ENCODE measurements at places on chromosomes 1 and 21.

DNA sequence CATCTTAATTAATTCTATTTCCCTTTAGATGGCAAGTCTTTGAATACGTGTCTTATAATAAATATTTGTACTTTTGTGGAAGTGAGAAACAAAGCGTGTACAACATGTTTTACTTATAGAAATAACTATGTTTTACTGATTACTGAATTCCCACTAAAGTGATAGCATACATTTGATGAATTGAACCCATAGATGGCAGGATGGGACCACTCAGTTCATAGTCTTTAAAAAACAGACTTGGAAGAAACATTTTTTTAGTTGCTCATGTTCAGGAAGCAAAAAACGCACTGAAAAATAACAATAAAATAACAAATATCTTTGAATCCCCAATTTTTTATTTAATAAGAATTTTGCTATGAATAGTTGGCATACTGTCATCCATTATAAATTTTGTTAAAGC is 507.1 kb upstream of the ZRANB2 start:
- no peak overlapping the region for H3K27ac ChIP-seq
- no peaks in the 10 kb centered on the region for H3K36me3 ChIP-seq
- DNase-seq, result no peak
- H3K4me1 ChIP-seq, result peaks cover 1% of the 10 kb centered on the region

GRCh38 chr1:200351826-200352549 is 57.8 kb downstream of the ZNF281 start:
- no peak overlapping the region for H3K27ac ChIP-seq
- H3K36me3 ChIP-seq, result no peaks in the 10 kb centered on the region
- H3K4me1 ChIP-seq, result no peaks in the 10 kb centered on the region
- DNase-seq, result no peak
- no peak overlapping the region for H3K4me3 ChIP-seq
- no peaks in the 10 kb centered on the region for H3K27me3 ChIP-seq

- H3K27me3 ChIP-seq, result no peaks in the 10 kb centered on the region
- H3K4me1 ChIP-seq, result peaks cover 13% of the 10 kb centered on the region
- DNase-seq, result no peak
- H3K36me3 ChIP-seq, result no peaks in the 10 kb centered on the region
Measured at GRCh38 chr1:39990428-39990827, 35.5 kb downstream of the MFSD2A start.

DNA sequence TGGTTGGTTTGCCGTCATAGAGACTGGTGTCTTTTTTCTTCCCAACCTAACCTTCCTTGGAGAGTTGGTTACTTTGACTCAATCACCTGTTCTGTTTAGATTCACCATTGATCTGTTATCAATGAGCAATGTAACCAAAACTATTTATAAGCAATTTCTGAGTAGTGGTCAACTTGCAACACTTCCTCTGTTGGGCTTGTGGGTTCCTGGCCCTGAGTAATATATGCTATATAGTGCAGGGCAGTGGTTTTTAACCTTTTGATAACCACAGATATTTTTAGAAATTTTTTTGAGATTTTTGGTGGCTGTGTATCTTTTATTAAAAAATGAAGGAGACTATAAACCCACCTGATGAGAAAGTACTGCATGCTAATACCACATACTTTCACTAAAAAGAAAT is 9.4 kb upstream of the XCL1 start:
- H3K27me3 ChIP-seq, result no peaks in the 10 kb centered on the region
- no peaks in the 10 kb centered on the region for H3K4me1 ChIP-seq
- peaks cover 2% of the 10 kb centered on the region for H3K36me3 ChIP-seq
- no peak for DNase-seq

DNA sequence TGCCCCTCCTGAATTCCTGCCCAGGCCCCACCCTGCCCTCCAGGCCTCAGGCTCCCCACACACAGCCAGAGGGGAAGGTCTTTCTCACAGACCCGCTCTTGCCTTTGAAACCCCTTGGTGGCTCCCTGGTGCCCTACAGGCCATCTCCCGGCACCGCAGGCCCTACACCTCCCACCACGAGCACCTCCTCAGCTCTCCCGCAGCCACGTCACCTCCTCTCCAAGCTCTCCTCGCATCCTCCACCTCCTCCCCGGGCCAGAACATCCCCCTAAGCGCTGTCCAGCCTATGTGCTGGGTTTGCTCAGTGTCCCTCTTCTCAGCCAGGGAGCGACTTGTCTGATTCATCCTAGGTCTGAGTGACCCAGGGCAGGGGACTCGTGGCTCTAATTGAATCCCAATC is 66.4 kb downstream of the DMRTB1 start:
- no peaks in the 10 kb centered on the region for H3K36me3 ChIP-seq
- no peak for DNase-seq
- H3K27ac ChIP-seq, result peak overlapping the region; percentile 4
- peaks cover 10% of the 10 kb centered on the region for H3K4me1 ChIP-seq
